ENCODE measurements at places on chromosomes 5 and 9.

DNA sequence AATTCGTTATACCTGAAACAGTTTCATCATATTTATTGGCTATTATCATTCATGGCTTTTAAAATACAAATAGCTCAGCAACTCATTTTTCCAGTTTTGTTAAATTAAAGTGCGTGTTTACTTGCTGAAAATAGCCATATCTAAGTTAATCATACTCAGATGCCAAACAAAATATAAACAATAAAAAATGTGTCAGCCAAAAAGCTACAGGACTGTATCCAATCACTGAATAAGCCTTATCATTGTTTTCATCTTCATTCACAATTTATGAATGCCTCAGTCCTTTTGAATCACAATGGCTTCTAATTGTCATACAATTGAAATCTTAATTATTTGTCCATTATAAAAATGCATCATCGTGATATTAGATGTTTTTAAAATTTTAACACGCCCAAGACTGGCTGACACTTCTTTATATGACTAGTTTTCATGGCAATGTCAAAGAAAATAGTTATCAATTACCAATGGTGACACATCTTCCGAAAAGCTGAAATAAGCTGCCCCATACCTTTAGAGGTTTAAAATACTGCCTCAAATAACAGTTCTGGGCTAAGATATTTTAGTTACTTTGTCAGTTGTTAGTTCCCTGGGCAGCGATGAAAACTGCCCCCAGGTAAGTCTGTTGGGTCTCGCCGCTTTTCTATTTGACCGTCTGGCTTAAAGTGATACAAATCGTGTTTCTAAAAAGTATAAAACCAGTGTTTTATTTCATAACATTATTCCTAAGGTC, 1.8 kb downstream of the NFIB start:
- DNase-seq, result no peak

GRCh38 chr9:72133365-72134035, 15.7 kb upstream of the GDA start:
- DNase-seq, result no peak

GRCh38 chr9:72627147-72627546, 105.7 kb downstream of the TMC1 start:
- DNase-seq, result no peak

GRCh38 chr5:68343421-68343826, 127.9 kb downstream of the PIK3R1 start:
- peak; percentile 30 for DNase-seq

- peak; percentile 73 for DNase-seq
These were observed 167.0 kb upstream of the FBXL17 start for GRCh38 chr5:108548684-108549596.

DNA sequence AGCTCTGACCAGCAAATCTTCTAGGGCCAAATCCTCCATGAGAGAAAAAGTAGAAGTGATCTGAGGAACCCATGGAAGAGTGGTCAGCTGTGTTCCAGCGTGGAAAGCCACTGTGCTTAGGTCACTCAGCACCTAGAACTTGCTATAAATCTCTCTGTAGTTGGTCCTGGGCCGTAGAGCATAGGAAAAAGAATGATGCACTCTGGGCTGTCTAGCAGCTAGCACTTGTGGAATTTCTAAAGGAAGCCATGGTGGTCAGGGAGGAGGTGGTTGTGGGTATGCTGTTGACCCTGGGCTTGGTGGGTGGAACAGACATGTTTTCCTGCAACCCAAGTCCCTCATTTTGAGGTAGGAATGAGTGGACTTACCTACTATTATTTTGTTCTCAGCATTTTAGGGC, 48.1 kb downstream of the GGTA1 start:
- DNase-seq, result no peak

DNA sequence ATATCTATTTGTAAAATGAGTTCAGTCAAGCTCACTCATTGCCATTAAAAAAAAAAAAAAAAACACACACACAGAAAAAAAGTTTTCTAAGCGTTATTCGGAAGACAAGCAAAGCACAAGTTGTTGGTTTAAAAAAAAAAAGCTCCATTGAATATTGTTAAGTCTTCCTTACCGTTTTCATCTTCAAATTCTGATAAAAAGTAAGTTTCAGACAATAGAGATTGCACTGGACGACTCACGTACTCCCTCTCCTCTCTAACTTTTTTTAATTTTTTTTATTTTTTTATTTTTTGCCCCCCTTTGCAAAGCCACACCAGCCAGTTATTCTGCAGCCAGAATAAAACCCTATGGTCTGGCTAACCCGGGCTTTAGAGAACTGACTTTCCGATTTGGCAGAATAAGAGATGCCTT, 544 bp downstream of the ADAMTS6 start:
- DNase-seq, result no peak
